ENCODE measurements at places on chromosomes 6 and 20.

DNA sequence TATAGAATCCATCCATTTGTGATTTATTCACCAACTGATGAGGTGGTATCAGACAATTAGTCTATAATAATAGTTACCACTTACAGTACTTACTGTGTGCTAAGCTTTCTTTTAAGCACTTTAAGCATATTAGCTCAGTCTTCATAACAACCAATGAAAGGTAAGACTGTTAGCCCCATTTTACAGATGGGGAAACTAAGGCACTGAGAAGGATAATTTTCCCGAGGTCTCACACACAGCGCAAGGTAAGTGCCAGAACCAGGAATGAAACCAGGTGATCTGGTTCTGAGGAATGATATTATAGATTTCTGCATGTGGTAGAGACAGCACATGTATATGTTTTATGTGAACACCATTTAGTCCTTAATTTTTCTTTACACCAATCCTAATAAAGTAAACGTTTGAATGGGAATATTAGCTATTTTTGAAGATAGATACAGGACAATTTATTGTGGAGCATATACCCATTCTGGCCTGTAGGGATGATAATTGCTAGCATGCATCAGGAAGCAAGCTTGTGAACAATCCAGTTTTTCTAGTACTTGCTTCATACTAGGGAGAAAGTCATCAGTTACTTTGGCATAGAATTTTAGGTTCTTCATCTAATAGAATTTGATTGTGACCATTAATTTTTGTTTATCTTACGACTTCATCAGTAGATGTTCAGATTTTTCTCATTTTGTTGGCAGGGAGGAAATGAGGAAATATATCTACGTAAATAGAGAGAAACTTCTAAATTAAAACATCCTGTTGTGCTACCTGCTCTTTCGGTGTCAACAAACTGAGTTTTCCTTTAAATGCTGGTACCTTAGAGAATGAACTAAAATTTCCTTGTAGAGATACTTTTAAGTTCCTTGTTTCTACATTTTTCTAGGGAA lies 3.0 kb downstream of the YWHAB start:
- DNase-seq, result peak; percentile 13

DNA sequence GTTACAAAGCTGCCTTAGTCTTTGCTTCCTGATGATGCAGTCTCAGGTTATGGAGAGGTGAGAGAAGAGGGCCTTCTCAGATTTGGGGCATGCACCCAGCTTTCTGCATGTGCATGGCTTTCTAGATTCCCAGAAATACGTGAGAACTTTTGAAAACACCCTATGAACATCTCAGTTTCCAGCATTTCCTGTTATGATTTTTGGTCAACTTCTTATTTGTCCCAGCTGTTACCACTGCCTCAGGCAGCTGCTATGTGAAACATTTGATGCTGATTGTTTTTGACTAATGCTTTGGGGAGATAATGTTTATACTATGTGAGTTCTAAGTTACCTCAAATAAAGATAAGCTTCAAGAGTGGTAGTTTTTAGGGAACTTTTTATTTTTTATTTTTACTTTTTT lies 9.5 kb upstream of the SNAP25 start:
- DNase-seq, result no peak

DNA sequence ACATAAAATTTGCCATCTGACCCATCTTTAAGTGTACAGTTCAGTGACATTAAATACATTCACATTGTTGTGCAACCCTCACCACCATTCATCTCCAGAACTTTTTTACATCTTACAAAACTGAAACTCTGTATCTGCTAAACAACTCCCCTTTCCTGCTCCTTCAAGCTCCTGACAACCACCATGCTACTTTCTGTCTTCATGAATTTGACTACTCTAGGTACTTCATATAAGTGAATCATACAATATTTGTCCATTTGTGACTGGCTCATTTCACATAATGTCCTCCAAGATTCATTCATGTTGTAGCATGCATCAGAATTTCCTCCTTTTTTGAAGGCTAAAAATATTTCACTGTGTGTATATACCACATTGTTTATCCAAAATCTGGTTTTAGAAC lies 86.9 kb upstream of the SMLR1 start:
- no peak for DNase-seq

DNA sequence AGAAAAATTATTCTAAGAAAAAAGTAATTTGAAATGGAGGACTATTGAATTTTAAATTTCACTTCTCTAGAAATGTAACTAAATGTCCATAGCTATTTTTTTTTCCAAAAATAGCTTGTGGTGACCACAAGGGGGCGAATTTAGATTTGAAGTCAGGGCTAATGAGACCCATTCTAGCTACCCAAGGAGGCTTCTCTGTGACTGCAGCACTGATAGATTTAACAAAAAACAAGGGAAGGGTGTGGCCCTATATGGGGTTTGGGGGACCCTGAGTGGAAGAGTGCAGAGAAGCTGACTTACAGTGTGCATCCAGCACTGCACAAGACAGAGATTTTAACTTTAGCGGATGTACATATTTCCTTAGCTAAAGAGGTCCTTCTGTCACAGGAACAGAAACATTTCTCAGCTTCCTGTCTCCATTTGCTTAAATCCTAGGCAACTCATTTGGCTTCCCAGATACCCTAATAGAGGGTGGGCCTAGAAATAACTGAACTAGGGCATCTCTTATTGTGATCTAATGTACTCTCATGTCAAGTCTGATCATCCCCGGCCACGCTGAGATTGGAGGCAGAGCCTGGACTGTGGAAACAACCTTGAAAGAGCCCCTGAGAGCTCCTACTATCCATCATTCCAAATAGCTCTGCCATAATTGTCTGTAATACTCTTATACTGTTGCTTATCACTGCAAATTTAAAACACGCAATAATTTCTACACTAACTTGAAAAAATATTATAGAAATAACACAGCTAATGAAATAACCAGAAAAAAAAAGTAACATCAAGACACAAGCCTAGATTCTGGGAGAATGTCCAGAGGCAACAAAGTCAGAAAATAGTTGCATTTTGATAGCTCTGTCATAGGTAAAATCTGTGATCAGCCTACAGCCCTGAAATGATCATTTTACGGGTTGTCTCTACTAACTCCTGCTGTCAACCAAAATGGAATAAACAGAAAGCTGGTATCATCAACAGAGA lies 93.6 kb downstream of the SNAP91 start:
- peak; percentile 67 for DNase-seq

DNA sequence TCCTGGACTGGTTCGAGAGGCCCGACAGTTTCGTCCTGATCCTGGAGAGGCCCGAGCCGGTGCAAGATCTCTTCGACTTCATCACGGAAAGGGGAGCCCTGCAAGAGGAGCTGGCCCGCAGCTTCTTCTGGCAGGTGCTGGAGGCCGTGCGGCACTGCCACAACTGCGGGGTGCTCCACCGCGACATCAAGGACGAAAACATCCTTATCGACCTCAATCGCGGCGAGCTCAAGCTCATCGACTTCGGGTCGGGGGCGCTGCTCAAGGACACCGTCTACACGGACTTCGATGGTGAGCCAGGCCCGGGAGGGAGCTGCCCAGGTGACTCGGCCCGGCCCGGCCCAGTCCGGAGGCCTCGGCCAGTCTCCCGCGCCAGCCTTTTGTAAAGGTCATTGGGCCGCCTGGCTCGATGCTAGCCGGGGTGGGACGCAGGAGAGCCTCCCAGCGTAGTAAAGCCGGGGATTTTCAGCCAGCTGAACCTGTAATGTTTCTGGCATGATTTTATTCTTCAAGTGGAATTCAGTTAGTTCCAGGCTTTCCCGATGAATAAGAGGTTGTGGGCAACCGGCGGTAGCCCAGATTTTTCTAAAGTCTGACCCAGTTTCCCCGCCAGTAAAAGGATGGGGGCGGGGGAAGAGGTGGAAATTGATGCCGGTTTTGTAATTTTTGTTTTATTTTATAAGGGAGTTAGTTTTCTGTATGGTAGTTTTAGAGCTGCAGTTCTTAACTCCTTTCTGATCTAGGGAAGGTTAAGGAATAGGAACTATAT lies 1.4 kb downstream of the PIM1 start:
- peak; percentile 76 for DNase-seq

- no peak for DNase-seq
Observed at GRCh38 chr6:31053873-31054272, 43.6 kb downstream of the MUC22 start.

DNA sequence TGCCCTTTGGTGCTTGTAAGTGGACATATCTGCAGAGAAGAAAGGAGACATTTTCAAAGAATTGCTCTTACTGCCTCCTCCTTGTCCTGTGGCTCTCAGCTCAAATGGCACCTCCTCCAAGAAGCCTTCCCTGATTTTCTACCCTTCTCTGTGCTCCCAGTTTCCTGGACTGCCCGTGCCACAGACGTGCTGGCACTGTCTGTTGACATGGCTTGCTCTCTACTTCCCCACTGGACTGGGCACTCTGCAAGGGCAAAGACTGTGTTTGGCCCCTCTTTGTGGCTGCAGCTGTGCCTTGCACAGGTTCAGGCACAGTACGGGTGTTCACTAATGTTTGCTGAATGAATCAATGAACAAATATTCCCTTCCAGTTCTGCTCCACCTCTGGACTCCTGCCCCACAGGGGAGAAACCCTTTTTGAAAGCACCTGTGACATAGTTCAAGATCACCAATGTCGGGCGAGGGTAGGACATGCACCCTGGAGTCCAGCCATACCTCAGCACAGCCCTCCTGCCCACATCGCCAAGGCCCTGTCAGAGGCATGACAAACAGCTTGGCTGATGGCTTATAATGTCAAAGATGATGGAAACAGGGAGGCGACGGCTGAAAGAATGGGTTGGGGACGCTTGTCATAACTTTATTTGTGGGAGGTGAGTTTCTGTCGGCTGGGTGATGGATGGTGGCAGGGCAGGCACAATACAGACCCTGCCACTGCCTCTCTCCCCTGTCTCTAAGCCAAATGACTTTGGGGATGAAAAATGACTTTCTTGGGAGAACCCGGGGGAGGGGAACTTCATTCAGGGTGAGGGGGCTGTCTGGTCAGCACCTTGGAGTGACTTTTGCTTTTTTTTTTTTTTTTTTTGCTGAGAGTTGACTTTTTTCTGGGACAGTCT lies 15.6 kb upstream of the CTNNBL1 start:
- DNase-seq, result no peak

GRCh38 chr6:109491207-109491938 lies 8.4 kb upstream of the ZBTB24 start:
- DNase-seq, result peak; percentile 80

DNA sequence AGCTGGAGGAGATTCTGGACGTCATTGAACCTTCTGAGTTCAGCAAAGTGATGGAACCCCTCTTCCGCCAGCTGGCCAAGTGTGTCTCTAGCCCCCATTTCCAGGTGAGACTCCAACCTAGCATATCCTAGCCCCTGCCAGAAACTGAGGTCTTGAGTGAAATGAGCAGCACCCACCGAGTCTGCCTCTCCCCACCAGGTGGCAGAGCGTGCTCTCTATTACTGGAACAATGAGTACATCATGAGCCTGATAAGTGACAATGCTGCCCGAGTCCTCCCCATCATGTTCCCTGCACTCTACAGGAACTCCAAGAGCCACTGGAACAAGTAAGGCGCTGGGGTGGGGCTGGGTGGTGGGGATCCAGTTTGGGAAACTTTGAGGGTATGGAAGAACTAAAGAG lies 4.6 kb downstream of the MEA1 start:
- peak; percentile 55 for DNase-seq

GRCh38 chr6:10433322-10433721 lies 18.4 kb upstream of the TFAP2A start:
- DNase-seq, result no peak

GRCh38 chr6:108476847-108477430 lies 83.8 kb upstream of the FOXO3 start:
- DNase-seq, result no peak

DNA sequence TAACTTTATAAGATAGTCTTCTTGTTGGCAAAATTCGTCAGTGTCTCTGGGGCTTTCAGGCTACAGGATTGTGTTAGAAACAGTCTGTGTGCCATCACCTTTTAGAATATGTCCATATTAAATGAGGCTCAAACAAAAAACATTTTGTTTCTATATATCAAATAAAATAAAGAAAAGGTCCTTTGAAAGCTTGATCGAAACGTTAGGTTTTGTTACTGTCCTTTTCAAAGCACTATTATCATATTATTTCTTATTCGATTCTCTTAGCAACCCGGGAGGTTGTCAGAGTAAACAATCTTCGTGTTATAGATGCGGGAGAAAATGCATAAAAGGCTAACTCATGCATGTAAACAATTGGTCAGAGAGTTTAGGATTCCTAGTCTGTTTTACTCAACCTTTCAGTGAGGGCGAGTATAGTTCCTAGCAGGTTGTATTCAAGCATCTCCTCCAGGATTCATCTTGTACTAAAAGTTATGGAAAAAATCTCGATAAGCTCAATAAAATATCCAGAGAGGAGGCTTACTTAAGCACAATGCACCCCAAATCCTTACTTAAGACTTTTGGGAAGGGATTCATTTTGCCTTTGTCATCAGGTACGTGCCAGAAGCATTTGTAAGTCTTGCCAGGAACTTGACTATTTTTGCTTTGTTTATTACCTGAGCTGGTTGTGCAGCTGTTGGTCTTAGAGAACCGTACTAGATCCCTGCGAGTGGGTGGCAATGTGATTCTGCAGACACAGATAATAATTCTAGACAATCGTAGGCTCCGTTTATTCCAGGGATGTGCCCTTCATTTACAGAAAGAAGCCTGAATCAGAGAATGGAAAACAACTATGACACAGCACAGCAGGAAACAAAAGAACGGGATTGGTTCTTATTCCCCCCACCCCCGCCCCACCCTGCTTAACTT lies 159.6 kb upstream of the ZNF217 start:
- DNase-seq, result no peak

GRCh38 chr6:33683051-33683571 lies 28.4 kb downstream of the UQCC2 start:
- DNase-seq, result no peak

DNA sequence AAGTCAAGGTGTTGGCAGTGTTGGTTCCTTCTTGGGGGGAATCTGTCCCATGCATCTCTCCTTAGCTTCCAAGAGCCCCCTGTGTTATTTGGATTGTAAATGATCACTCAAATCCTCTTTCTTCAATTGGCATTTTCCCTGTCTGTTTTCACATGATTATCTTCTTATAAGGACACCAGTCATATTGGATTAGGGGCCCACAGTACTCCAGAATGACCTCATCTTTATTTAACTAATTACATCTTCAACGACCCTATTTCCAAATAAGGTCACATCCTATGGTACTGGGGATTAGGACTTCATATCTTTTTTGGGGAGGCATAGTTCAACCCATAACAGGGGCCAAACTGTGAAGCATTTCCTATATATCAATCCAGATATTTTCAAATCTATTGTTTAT lies 57.3 kb downstream of the PTPRA start:
- no peak for DNase-seq

- no peak for DNase-seq
Observed at GRCh38 chr6:143103916-143104315, 43.2 kb downstream of the AIG1 start.

DNA sequence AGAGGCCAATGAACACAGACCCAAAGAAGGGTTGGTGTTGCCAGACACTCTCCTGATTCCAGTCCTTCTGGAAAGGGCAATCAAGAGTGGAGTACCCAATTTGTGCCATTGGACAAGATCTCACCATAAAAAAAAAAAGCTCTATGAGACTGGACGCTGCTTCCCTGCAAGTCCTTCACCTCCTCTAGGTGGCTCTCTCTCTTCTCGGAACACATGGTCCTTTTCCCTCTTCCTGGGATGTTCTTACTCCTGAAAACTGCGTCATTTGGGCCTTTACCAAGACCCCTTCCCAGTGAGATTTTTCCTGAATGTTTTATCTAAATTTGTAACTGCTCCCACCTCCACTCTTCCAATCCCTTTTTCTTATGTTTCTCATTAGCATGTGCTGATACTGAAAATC lies 280.8 kb downstream of the FOXA2 start:
- DNase-seq, result peak; percentile 15

- no peak for DNase-seq
Observed at GRCh38 chr6:80148220-80148619, 41.7 kb downstream of the BCKDHB start.

- peak; percentile 96 for DNase-seq
Observed at GRCh38 chr6:26594730-26595632, 1.8 kb upstream of the ABT1 start.

- no peak for DNase-seq
Observed at GRCh38 chr6:150930841-150931240, 65.3 kb downstream of the MTHFD1L start.
